ENCODE measurements at places on chromosomes 3 and 15.

DNA sequence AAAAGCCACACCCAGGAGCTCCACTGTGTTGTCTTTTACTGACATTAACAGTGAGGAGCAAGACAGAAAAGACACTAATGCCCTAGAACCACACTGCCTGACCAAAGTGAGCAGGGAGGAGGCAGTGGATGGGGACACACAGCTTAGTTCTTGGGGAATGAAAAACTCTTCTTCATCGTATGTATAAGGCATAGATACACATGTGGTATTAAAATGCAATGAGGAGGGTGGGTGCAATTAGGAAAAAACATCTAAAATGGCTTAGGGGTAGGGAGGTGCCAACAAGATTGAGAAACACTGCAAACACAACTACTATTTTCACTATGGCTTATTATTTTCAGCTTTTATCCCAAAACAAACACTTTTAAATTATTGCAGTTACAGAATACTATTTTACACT lies 15.5 kb downstream of the KLHL25 start:
- DNase-seq: no peak

- DNase-seq: no peak
Measured at GRCh38 chr15:84387086-84387485, 151.5 kb downstream of the GOLGA6L4 start.

DNA sequence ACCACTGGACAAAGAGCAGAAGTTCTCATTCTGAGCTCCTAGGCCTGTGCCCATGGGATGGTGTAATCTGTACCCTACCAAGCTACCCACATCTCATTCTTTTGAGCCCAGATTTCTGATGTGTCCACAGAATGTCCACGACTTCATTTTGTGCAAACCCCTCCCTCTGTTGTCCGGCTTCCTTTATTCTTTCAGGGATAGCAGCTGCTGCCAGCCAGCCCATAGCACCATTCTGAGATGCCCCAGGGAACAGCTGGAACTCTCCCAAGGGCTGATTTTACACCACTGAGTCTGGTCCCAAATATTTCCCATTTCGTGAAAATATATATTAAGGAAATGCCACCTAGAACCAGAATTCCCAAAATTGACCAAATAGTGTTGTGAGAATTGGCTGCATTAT lies 236.6 kb downstream of the SATB1 start:
- no peak for DNase-seq

DNA sequence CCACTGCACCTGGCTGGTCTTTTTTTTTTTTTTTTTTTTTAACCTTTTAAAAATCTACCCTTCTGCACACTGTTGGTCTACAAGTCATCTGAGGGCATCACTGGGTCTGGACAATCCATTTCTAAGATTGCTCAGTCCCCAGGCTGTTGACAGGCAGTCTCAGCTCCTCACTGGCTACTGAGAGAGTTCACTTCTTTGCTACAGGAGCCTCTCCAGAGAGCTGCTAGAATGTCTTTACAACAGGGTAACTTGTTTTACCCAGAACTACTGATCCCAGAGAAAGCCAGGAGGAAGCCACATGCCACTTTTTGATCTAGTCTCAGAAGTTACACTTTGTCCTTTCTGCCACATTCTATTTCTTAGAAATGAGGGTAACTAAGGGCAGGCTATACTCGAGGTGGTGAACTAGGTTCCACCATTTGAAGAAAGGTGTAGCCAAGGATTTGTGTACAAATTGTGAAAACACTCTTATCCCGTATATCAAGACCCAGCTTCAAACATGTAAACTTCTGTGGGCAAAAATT lies 5.7 kb upstream of the CCNB2 start:
- DNase-seq: no peak

DNA sequence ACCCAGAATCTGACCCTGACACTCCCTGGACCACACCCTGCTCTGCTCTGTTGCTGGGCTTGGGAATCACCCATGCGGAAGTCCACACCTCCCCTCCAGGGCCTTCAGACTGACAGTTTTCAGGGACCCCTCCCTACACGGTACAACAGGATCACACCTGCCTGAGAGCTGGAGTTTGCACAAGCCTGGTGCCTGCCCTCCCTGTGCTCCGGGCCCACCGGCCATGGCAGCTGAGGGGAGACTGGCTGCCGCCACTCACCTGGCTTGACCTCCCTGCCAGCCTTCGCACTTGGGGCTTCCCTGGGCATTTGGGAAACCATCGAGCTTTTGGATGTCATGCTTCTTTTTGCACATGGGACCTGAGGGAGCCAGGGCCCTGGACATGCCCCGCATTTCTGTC lies 95.9 kb upstream of the ANKRD34C start:
- no peak for DNase-seq

GRCh38 chr3:60657972-60658371 lies 593.3 kb downstream of the FHIT start:
- DNase-seq: no peak

DNA sequence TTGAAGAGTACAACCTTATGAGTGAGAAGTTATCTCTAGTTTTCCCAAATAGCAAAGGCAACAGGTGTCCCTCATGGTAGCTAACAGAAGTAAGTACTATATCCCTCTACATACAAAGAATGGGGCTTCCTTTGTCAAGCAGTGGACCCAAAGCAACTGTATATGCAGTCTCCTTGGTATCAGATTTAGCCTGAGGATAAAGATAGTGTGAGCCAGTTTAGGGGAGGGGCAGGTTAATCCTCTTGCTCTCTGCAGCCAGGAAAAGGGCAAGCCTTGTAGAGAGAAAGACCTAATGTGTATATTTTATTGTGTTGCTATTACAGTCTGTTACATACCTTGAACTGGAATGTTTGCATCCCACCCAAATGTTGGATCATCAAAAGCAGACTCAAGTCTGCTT lies 117.9 kb upstream of the COL8A1 start:
- no peak for DNase-seq

DNA sequence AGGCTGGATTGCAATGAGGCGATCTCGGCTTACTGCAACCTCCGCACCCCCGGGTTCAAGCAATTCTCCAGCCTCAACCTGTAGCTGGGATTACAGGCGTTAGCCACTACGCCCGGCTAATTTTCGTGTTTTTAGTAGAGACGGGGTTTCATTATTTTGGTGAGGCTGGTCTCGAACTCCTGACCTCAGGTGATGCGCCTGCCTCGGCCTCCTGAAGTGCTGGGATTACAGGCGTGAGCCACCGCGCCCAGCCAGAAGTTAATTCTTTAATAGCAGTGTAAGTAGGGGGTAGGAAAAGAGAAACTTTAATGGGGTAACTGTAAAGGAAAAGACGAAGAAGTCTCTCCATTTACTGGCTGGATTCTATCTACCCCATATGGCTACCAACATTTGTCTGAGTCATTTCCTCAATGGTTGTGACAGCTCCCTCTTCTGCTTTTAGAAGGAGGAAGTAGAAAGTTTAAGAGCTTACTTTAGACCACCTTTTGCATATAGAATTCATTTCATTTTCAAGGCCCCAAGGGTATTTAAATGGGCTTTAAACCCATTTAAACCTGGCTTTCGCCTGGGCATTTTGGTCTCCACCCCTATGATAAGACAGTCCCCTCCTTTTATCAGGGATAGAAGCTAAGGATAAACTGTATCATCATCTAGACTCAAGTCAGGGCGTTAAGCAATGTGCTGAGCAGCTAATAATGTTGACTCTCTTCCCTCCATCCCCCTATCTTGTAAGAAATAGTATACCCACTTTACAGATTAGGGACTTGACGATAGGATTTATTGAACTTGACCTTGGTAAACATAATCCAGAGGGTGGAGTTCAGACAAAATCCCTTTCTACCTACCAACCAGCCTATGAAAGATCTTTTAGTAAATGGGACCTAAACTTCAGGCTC lies 1.1 kb upstream of the CDV3 start:
- no peak for DNase-seq

Data from stimulated activated CD8-positive, alpha-beta memory T cell treated with anti-CD3 and anti-CD28 coated beads, Interleukin-4, amount 100 ng/mL, for 4 hours (primary cell).